ENCODE measurements at places on chromosomes 1 and 21. TPM values are rescaled to one million over a fixed set of nuclear protein-coding genes. Genes with fewer than 3 reads are reported as not detected.
A peak's percentile ranks its signal among the peaks of the same experiment; 100 is the strongest.

GRCh38 chr1:82044111-82044510 is 243.4 kb downstream of the ADGRL2 start:
- no peak for DNase-seq

DNA sequence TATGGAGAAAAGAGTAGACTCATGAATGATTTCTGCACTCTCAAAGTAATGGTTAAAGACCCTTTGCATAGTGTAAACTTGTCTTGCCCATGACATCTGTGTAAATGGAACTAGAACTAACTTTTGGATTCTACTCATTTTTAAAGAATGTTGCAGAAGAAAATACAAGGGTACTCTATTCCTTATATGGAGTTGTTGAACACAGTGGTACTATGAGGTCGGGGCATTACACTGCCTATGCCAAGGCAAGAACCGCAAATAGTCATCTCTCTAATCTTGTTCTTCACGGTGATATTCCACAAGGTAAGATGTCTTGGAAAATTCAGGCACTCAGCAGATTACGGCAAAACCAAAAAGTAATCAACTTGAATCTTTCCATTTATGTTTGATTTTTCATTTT is 19.8 kb downstream of the CCT8 start:
- no peak for DNase-seq

GRCh38 chr1:201781437-201781836 is 47.5 kb upstream of the IPO9 start:
- DNase-seq: no peak

DNA sequence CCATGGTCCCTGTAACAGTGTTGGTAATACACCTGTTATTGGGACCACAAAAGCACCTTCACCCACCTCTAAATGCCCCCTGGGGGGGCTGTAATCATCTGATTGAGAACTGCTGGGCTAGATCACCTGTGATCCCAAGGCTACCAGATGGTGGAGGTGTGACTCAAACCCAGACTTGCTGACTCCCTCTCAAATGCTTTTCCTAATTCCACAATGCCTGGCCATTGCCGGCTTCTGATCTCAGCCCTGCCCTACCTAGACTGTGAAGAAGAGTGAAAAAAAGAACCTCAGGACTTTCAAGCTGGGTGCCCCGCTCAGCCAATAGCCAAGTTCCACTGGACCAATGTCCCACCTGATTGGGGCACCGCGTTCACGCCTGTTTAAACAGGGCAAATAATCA is 9.6 kb downstream of the TMEM9 start:
- no peak for DNase-seq

DNA sequence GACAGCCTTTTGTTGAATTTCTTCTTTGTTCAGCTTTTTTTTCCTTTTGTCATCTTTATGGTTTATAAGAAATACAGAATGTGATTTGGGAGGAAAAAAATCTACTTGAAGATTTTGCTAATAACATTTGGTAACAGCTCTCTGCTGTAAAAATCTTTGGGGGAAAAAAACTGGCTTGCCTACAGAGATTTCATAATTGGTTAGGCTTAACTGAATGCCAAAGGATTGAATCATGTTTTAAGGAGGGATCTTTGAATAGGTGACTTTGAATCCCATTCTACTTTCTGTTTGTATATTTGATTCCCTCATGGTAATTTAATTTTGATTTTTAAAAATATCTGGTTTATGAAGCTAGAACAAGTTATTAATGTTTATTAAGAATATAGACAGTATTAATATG is 3.2 kb downstream of the BTF3L4 start:
- DNase-seq: peak; percentile 71

GRCh38 chr1:183234660-183235476 is 48.8 kb downstream of the LAMC2 start:
- DNase-seq: peak; percentile 97

- DNase-seq: no peak
Observed at GRCh38 chr1:111847466-111847865, 91.8 kb downstream of the DDX20 start.

DNA sequence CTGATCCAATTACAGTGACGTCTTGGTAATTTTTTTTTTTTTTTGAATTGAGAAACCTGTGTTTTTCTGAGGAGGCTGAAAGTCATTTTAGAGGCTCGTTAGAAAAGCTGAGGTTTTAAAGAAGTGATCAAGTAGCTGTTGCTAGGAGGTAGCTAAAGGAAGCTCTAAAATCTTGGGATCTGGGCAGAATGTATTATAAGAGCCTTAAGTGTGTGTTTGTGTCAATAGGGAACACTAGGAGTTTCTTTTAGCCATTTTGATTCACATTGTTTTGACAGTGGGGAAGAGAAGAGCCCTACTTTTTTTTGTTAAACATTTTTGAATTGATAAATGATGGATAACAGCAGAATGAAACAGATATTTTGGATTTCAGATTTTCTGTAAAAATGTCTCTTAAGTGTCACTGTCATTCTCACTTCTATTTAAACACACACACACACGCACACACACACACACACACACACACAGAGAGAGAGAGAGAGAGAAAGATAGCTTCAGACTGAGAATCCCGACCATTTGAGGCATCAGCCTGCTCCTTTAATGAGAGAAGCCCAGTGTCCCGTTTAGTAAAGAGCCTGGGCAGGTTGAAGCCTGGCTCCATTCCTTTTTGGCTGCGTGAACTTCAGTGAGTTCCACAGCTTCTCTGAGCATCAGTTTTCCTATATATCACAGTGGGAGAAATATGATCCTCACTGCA is 79.1 kb upstream of the GPR88 start:
- DNase-seq: peak; percentile 7

GRCh38 chr1:110785055-110785454 is 87.9 kb upstream of the CD53 start:
- DNase-seq: no peak

- peak; percentile 82 for DNase-seq
Observed at GRCh38 chr1:65881067-65881594, 88.4 kb downstream of the PDE4B start.

DNA sequence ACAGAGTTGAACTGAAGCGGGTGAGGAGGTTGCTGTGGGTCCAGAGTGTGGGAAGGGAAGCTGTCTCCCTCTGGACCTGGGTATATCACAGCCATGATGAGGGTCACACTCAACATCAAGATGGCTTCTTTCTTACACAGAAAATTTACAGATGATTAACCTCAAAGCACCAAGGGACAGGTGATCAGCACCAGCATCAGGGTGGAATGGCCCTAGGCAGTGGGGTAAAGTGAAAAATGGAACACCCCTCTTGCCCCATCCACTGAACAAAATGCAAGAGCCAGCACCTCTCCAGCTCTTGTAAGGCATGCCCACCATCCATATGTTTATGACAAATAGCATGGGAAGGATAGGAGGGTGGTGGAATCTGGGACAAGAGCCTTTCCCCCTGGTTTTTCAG is 40.3 kb downstream of the HSD3B1 start:
- DNase-seq: no peak

- DNase-seq: no peak
Observed at GRCh38 chr1:23614032-23614660, 54.8 kb upstream of the ID3 start.

DNA sequence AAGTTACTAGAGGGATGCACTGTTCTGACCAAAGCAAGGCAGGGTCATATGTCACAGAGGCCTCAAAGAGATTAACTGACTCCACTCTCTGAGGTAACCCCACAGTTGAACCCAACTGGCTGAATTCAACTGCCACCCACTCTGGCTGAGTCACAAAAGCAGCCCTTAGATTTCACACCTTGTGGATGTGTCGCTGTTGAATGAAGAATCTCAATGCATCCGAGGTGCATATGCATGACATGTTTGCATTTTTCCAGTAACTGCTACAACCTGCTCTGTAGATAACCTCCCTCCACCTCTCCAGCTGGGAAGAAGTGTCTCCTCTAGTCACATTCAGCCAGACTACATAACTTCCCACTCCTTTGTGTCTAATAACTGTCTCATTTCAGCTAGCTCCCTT is 27.9 kb upstream of the KIF21B start:
- peak; percentile 31 for DNase-seq

- no peak for DNase-seq
Observed at GRCh38 chr1:180532854-180533253, 25.9 kb upstream of the OVAAL start.

GRCh38 chr1:34426325-34426896 is 249.7 kb downstream of the C1orf94 start:
- DNase-seq: no peak

DNA sequence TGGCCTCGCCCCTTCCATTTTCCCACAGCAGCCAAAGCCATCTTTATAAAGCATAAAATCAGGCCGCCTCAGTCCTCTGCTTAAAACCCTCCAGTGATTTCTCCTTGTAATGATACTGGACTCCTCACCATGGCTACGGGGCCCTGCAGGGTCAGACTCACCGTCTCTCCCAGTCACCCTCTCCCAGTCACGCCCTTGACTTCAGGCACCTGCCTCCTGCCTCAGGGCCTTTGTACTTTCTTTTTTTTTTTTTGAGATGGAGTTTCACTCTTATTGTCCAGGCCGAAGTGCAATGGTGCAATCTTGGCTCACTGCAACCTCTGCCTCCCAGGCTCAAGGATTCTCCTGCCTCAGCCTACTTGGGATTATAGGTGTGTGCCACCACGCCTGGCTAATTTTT is 47.8 kb downstream of the PIK3CD start:
- DNase-seq: no peak

DNA sequence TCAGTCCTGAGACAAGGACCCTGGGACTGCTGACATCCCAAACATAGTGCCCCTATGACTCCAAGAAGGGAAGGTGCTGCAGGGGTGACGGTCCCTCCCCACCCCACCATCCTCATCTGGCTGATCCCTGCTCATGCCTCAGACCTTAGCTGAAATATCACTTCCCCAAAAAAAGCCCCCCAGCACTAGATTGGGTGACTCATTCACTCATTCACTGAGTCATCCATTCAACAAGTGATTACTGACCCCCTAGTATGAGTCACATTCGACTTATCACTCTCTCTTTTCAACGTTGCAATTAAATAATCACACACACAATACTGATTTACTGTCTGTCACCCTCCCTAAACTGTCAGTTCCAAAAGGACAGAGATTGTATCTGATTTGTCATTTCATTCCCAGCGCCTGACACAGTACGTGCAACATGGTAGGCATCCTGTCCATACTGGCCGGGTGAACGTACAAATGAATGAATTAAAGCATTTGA is 48.6 kb downstream of the HIVEP3 start:
- peak; percentile 81 for DNase-seq

- no peak for DNase-seq
Observed at GRCh38 chr1:7856345-7856744, 3.5 kb upstream of the UTS2 start.

HHAT gene
- polyA plus RNA-seq: 1.6 TPM

S100A14 gene
- polyA plus RNA-seq: 0.32 TPM

RHCE gene
- 1.6 TPM for polyA plus RNA-seq

PALMD gene
- polyA plus RNA-seq: 0.10 TPM

KIAA0040 gene
- 0.08 TPM for polyA plus RNA-seq

RNU1-4 gene
- not detected for polyA plus RNA-seq

ALX3 gene
- polyA plus RNA-seq: not detected

RHEX gene
- polyA plus RNA-seq: not detected
